Fibroblast of skin of right biceps (primary cell): ENCODE measurements at places on chromosomes 5 and 9.

GRCh38 chr5:102312586-102313370 lies 16.7 kb upstream of the SLCO4C1 start:
- peak; percentile 61 for DNase-seq

DNA sequence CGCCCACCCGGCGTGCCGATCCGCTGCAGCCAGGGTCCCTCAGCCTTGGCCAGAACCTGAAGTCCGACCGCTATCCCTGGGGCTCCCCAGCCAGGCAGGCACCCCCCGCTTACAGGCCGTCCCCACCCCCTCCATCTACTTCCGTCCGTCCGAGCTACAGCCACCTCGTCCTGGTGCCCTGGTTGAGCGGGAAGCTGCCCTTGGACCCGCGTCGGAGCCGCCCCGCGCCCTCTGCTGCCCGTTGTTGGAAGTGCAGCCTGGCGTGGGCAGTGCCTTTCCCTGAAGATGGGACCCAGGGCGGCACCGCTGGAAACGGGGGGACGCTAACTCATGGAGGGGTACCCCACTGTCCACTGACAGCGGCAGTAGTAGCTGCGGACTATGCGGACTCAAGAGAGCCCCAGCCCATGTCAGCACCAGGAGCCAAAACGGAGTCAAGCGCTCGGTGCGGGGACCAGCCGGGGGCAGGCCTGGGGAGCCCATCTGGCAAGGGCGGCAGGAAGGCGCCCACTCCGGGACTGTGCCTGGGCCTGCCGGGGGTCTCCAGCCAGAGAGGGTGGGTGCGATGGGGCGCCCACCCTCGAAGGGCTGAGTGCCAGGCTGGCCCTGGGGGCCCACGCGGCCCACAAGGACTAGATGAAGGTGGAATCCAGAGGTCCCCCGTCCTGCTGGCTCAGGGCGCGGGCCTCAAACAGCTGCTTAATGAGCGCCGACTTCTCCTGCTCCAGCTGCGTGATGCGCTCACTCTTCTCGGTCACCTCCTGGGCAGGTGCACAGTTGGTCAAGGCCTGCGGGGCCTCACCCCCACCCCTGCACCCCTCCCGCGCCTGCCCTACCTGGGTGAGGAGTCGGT lies 6.1 kb downstream of the SAPCD2 start:
- peak; percentile 30 for DNase-seq

DNA sequence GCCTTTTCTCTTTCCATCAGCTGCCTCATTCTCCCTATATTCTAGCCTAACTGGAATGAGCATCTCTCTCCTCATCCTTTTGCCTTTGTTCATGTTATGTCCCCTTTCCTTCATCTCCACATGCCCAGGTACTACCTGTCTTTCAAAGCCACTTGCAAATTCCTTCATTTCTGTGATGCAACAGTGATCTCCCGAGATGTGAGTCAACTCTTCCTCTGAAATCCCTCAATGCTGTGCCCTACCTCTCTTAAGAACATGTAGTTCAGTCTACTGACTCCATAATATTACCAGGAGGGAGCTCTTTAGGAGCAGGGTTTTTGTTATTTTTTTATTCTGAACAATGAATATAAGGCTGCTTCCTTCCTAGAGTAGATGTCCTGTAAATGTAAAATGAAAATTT lies 91.6 kb downstream of the ZNF462 start:
- DNase-seq: no peak

DNA sequence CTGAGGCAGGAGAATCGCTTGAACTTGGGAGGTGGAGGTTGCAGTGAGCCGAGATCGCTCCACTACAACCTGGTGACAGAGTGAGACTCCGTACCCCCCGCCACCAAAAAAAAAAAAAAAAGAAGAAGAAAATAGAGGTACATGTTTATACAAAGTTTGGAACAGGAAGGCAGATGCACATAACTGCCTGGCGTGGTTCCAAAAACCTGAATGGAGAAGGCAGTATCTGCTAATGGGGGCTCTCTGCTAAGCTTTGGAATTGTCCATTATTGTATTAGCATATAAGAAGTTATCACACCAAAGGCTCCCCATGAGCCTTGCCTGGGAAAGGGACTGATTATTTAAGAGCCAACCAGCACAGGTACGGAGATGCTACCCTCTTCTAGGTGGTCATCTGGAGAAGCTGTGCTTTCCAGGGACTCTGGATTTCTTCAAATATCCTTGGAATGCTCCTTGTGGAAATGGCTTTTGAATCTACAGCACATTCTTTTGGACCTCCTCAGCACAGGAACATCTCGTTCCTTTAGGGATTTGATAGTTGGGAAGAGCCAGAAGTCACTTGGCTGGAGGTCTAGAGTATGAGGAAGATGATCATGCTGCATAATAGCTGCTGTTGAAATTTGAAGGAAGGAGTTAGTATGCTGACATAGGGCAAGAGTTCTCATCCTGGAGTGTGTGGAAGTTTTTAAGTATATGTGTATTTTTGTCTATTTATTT lies 42.5 kb upstream of the ABCA1 start:
- peak; percentile 80 for DNase-seq

DNA sequence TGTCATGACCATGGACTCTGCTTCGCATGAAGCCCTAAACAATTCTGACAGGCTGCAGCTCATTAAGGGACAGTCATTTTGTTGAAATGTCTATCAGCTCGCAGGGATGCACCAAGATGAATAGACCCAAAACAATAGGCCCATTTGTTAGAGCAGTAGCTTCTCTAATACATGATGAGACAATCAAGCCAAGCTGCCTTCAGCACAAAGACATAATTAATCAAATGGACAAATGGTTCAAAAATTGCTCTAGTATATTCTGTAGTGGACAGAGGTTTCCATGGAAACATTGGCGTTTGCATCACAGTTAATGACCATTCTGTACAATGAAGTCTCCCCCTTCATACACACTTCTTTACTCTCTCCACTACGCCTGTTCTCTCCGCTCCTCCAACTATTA lies 274.6 kb downstream of the ANXA1 start:
- no peak for DNase-seq

DNA sequence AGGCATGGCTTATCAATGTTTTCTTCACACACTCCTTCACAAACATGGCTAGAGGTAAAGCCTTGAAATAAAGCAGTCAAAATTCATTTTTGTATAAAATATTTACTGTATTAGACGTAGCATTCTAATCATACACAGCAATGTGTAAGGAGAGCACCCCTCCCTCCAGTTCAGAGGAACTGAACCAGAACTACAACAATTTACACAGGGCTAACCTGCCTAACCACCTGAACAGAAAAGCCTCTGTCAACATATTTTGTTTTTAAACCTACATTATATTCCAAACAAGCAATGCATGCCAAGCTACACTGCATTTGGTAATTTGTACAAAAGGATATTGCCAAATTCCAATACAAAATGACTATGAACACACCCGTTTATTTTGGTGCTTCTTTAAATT lies 41.6 kb downstream of the MLLT3 start:
- no peak for DNase-seq

DNA sequence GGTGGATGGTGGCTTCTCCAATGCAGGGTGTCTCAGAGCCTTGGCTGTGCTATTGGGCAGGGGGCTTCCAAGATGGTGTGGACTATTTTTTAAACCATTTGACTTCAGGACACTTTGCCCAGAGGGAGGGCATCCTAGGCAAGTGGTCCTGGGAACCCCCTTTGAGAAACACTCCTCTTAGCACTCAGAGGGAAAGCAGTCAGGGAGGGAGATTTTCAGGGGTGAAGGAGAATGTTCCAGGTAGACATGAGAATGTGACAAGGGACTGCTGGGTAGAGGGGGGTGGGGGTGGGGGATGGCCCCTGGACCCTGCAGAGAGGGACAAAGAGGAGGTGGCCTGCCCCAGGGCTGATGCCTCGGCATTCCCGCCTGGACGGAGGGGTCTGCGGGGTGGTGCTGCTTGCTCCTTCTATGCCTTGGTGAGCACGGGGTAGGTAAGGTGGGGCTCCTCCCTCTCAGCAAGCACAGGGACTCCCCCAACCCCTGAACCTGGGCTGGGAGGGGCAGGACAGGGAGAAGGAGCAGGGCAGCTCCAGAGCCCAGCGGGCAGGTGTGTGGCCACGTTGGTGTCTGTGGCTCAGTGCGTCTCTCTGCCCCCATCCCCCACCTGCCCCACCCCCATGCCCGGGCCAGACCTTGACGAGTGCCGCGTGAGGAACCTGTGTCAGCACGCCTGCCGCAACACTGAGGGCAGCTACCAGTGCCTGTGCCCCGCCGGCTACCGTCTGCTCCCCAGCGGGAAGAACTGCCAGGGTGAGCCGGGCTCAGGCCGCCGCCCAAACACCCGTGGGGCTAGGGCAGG lies 13.8 kb upstream of the ASS1 start:
- no peak for DNase-seq

- DNase-seq: peak; percentile 24
Observed at GRCh38 chr9:100204796-100205195, 105.8 kb downstream of the INVS start.

DNA sequence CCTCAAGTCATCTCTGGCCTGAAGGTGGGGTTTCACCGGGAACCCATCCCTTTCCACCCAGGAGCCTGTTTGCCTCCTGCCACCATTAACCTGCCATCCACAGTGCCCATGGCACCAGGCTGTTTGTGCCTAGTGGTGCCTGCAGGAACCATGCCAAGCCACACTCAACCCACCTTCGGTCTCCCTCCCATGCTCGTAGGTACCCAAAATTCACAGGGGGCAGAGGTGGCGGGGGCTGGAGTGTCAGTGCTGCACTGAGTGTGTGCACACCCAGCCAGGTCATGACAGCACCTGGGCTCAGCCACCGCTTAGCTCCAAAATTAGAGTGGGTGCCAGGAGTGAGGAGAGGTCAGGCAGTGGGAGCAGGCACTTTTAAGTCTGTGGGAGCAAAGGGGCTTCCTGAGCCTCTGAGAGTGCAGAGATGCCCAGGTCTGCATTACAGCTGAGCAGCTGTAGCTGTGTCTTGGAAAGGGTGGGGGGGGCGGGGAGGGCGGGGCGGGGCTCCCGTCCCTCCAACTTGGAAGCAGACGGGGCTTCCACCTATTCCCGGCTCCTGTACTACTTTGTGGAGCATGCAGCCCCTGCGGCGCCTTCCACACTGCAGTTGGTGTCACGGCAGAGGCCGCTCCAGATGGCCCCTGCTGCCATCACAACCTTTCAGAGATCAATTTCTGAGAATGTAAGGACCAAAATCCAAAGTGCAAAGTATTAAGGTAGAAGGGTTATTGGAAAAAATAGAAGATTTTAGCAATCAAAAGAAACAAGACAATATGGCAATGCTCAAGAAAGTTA lies 2396.8 kb upstream of the C9orf72 start:
- DNase-seq: no peak

GRCh38 chr9:94932652-94933510 lies 206.4 kb downstream of the AOPEP start:
- no peak for DNase-seq

DNA sequence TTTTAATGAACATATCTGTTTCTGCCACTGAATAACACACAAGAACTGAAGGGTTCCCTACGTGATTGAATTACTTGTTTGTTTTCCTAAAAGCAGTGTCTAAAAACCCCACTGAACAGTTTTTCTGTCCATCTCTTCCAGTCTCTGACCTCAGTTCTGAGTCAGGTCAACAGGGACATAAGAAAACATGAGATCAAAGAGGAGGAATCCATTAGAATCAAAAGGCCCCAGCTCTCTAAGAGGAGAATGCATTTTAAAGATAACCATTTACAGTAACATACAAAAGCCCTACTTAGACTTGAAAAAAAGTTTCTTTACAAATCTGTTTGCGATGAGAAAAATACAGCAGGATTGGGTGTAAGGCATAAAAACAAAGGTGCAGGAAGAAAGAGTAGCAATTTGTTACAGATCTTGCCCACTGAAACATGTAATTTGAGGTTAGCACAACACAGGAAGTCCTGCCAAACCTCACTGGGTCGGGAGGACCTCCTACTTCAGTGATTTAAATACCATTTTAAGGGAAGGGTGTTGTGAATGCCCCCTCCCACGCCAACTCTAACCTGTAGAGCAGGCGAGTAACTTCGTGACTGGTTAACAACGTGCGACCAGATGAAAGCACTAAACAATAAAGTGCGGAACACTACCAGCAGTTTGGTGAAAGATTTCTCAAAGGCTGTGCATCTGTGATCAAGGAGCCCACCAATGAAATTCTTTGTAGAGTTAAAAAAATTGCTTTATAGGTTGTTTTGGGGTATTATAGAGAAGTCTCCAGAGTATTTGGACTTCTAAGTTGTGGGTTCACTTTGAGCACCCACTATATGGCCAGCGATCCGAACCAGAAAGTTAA lies 1.3 kb downstream of the QSOX2 start:
- no peak for DNase-seq

DNA sequence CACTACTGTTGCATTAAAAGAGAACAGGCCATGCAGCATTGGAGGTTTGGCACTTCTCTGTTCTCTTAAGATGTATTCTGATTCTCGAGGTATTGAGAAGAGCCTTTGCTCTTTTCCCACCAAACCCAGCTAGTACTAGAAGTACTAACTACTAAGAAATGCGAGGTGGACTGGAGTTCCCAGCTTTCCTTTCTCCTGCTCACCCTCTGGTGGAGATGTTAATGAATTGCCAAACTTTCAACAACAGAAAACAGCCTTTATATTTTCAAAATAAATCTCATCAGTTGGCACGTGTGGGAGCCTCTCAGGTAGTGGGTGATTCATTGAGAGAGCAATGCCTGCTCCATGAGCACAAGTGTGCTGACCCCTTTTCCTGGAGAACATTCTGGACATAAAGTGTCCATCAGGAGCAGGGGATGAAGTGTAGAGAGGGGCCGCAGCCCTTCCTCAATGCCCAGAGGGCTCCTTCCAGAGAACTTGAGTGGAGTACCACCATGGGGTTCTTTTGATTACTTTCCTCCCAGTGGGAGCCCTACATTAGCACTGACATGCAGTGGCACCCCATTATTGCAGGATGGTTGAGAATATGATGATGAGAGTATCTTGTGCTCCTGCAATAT lies 45.7 kb downstream of the TMEM174 start:
- peak; percentile 62 for DNase-seq

DNA sequence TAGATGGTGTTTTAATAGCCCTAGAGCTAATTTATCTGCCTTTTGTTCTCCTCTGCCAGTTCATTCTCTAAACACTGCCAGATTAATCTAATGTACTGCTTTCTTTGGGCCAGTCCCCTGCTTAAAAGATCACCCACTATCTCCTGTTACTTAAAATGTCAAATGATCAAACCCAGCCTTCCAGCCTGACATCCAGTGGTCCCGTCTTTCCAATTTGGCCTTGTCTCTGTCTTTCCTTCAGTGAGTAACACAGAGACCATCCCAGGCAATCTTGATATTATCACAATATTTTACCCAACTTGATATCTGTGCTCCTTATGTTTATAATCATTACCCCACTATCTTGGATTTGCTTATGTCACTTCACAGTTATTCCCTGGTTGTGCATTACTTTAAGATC lies 12.0 kb downstream of the PRR16 start:
- no peak for DNase-seq

- DNase-seq: peak; percentile 80
Observed at GRCh38 chr5:74149395-74149794, 491.1 kb downstream of the ENC1 start.

DNA sequence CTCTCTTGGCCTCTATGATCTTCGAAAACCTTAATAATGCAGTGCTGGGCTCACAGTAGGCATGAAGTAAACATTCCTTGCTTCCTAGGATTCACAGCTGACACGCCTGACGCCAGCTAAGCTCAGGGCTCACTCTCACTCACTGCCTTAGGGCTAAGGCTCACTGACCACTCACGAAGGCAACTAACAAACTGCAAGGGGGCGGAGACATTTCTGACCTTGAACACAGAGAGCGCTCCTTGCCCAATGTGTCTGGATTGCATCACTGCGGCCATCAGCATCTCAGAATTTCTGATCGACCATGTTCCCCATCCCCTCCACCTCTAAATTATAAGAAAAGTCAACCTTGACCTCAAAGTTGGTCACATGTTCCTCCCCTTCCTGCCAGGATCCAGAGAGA lies 372.6 kb downstream of the EBF1 start:
- no peak for DNase-seq
